ENCODE measurements at places on chromosomes 7 and 10. TPM values are rescaled to one million over a fixed set of nuclear protein-coding genes. Genes with fewer than 3 reads are reported as not detected.

Gene BLVRA
- 19.1 TPM for total RNA-seq

Gene FAM25C
- not detected for total RNA-seq

Gene DOCK1
- total RNA-seq, result 83.5 TPM

DNA sequence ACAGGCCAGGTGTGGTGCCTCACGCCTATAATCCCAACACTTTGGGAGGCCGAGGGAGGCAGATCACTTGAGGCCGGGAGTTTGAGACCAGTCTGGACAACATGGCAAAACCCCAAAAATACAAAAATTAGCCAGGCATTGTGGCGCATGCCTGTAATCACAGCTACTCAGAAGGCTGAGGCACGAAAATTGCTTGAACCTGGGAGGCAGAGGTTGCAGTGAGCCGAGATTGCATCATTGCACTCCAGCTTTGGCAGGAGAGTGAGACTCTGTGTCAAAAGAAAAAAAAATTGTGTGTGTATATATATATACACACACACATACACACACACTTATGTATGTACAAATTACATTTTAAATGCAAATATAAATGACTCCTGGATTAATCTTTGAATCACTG lies 76.8 kb upstream of the LRRN3 start:
- H3K4me3 ChIP-seq, result no peak overlapping the region
- no peak overlapping the region for H3K27ac ChIP-seq
- no peaks in the 10 kb centered on the region for H3K4me1 ChIP-seq
- H3K36me3 ChIP-seq, result no peaks in the 10 kb centered on the region

- peak; percentile 7 for DNase-seq
- H3K27ac ChIP-seq, result no peak overlapping the region
- no peaks in the 10 kb centered on the region for H3K36me3 ChIP-seq
- no peaks in the 10 kb centered on the region for H3K27me3 ChIP-seq
- H3K4me1 ChIP-seq, result no peaks in the 10 kb centered on the region
Observed at GRCh38 chr10:90658791-90659190, 199.0 kb downstream of the HTR7 start.

- H3K27ac ChIP-seq, result no peak overlapping the region
- DNase-seq, result no peak
- no peak overlapping the region for H3K4me3 ChIP-seq
- no peaks in the 10 kb centered on the region for H3K4me1 ChIP-seq
Observed at GRCh38 chr7:139125657-139126056, 16.1 kb upstream of the ZC3HAV1 start.

- no peak overlapping the region for H3K4me3 ChIP-seq
- no peak for DNase-seq
- H3K27me3 ChIP-seq, result no peaks in the 10 kb centered on the region
- H3K27ac ChIP-seq, result no peak overlapping the region
- peaks cover 9% of the 10 kb centered on the region for H3K36me3 ChIP-seq
Observed at GRCh38 chr7:158779061-158780000, 50.0 kb downstream of the ESYT2 start.
